ENCODE measurements at places on chromosomes 2 and 18.

DNA sequence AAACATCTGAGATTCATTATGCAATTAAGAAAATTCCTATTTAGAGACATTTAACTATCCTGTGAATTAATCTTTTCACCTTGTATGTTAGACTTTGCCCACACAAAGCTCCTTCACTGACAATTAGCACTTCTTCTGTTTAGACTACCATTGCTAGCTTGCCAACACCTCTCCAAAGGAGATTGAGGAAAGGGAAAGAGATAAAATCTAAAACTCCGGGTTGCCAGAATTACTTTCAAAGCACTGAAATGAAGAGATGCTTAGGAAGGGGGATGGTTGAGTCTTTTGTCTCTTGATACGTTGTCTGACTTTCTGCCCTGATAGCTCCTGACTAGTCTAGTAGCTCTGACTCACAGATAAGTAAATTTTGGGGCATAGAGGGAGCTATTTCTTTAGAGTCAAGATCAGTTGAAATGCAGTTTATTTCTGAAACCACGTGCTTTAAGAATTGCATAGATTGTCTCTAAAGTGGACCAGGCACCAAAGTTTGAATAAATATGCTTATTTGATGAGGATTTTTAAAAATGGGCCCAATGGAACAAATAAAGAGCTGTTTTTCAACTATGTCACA, 74.1 kb upstream of the DSEL start:
- DNase-seq: no peak

- no peak for DNase-seq
Measured at GRCh38 chr2:219334076-219334475, 1.5 kb upstream of the RESP18 start.

- DNase-seq: no peak
Measured at GRCh38 chr2:186540941-186541340, 48.9 kb upstream of the ITGAV start.

GRCh38 chr2:167209784-167210183, 321.5 kb downstream of the XIRP2 start:
- DNase-seq: no peak

GRCh38 chr2:229344151-229344551, 73.1 kb upstream of the PID1 start:
- DNase-seq: no peak

DNA sequence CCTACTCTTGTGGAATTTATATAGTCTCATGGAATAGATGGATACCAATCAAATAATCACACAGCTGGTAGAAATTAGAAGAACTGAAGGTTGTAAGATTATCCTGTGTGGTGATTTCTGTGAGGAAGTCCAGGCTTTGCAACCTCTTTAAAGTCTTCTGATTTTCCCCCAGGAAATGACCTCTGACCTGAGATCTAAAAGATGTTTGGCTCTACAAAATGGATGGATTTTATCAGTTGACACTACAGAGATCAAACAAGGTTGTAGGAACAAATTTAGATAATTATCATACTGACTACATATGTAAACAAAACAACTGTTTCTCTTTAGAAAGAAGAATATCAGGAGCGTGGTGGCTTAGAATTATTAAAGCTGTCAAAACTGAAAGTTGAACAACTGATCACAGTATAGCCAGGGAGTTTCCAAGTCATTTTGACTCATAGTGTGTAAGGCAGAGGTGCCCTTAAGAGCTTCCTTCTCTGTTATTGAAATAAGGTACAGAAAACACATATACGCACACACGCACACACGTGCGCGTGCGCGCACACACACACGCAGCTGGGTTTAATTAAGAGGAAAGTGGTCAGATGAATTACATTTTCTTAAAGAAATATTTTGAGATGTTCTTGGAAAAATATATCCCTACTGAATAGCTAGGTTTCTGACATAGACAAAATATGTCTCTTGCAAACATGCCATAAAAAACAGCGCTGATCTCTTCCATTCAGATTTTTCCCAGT, 35.5 kb upstream of the PELI1 start:
- DNase-seq: no peak

DNA sequence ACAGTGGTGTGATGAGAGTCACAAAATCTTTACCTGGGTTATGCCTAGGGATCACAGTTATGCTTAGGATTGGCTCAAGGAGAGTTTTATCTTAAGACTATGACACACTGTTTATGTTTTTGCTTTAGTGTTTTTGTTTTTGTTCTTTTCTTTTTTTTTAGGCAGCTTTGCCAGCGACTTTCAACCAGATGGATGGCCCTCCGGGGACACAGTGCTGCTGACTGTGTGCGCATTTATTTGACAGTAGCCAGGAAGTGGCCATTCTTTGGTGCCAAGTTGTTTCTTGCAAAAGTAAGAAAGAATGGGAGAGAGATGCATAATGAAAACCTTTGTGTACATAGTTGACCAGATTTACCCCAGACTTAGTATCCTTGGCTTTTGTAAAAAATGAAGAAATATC, 15.1 kb upstream of the DYNC2LI1 start:
- no peak for DNase-seq

DNA sequence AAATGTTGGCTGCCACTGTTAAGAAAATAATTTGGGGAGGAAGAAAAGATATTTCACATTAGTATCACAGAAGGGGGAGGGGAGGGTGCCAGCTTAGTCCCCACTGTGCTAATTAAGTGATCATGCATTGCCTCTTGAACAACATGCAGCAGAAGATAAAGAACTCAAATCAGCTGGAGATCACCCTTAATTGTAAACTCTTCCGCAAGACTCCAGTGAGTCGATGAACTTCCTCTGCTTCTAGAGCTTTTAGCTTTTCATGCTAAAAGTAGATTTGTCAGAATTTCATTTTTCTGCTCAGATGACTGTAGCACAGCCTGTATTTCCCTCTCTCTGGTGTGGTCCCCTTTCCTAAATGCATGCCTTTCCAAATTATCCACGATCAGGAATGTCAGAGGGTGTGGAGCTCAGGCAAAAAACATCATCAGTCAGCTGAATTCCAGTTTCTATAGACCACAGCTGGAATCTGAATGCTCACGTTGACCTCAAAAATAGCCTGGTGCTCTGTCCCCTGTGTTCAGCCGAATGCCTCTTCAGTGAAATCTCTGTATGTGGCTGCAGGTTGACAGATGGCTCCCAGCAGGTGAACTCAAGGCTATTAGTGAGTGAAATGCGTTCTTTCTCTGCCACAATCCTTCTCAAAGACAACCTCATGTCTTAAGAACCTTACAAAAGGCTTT, 156.8 kb upstream of the UNC80 start:
- no peak for DNase-seq

DNA sequence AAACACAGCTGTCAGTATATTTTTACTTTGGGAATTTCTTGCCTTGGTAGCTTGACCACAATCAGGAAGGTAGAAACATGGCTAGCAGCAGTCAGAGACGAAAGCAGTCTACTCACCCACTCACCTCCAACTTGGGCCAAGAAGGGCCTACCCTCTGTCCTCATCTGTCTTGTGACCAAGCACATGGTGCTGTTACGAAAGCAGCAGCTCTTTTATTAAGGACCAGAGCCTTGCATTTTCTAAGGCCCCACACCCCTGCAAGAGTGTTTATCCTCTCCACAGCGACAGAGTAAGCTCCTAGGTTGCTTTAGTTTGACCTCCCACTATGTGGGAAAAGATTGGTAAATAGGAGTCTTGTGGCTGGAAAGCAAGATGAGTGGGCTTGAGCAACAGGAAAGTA, 31.3 kb upstream of the MSTN start:
- no peak for DNase-seq

GRCh38 chr2:16168506-16169264, 228.3 kb downstream of the MYCN start:
- DNase-seq: no peak

DNA sequence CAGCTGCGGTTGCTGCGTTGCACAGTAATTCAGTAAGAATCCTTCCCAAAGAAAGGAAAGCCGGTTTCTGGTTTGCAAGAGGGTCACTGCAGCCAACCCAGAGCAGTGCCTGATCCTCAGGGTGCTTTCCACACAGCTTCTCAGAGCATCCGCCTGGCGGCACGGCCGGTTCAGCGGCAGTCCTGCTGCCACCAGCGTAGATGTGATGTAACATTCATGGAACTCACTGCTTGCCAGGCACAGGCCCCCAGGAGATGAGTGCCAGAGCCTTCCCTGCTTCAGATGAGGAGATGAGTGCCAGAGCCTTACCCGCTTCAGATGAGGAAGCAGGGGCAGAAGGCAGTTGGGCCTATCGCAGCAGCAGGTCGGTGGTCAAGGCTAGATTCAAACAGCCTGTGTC, 230.2 kb downstream of the GBX2 start:
- no peak for DNase-seq

- DNase-seq: no peak
Measured at GRCh38 chr18:76306685-76307292, 188.3 kb downstream of the ZNF516 start.

DNA sequence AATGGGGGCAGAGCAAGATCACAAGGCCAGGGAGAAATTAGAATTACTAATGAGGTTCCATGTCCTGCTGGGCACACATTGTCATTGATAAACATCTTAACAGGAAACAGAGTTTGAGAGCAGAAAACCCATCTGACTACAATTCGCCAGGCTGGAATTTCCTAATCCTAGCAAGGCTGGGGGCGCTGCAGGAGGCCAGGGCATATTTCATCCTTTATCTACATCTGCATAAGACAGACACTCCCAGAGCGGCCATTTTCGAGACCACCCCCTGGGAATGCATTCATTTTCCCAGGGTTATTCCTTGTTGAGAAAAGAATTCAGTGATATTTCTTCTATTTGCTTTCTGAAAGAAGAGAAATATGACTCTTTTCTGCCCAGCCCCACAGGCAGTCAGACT, 152.7 kb downstream of the SUCLG1 start:
- DNase-seq: no peak

DNA sequence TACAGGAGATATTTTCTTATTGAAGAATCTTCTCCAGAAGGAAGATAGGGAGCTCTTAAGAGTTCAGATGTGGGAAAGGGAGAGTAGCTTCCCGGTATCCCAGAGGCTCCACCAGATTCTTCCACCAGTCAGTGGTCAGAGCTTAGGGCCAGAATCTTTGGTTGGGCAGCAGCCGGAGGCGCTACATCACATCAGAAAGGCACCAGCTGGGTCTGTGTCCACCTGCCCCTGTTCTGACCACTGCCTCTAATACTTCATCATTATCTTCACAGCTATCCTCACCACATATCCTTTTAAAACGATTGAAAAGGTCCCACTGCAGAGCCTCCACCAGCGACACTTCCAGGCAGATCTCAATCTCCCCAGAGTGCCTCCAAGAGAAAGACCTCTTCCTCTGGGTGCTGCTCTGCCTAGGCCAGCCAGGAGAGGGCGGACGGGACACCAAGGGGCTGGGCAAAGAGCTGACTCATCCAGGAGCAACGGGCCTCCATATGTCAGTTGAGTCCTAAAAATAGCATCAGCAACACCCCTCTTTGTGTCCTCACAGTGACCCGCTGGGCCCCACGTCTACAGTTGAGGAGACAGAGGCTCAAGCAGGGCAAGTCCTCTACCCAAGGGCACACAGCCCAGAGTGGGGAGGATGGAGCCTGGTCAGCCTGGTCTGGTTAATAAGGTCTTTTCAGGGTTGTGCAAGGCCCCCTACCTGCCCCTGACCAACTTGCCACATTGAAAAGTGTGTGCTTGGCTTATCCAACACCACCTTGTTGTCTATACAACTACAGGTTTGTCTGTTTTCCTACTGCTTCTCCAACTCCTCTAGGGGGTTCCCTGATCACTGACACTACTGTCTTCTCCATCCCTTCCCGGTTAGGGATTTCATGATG, 81.2 kb downstream of the ADD2 start:
- DNase-seq: peak; percentile 44

DNA sequence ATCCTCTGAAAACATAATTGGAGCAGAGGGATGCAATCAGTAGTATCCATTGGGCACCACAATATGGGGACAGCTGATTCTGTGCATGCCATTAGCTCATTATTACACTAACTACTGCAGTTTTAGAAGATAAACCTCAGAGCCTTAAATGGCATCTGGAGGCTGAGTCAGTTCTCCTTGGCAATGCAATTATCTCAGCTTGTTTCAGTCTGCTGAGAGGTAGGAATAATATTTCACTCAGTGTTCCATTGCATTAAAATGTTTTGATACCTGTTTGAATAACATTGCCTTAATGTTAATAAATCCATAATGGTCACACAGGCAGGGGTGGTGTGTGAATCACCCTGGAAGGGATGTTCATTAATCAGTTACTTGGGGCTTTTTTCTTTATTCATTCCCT, 309.6 kb downstream of the LRRTM1 start:
- no peak for DNase-seq

DNA sequence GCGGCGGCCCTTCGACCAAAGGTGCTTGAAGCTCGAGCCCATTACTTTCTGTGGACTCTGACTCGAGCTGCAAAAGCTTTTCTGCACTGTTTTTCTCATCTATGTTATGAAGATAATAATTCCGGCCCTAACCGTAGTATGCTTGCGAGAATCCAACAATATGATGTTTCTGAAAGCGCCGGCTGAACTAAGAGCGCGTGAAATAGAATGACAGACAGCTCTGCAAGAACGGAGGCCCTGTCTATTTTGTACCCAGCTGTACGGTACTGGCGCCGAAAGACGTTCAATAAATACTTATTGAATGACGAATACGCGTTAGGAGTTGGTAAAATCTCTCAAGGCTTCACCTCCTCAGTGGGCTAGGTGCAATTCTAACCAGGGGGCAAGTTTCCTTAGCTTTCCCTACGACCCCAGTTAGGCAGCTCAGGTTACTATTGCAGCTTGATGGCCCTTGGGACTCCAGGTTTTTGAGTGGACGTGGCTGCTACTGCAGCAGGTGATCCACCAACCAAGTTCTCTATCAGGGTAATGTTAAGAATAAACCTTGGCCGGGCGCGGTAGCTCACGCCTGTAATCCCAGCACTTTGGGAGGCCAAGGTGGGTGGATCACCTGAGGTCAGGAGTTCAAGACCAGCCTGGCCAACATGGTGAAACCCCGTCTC, 570 bp downstream of the SCRN3 start:
- DNase-seq: no peak

- no peak for DNase-seq
Measured at GRCh38 chr2:164778723-164779122, 62.9 kb downstream of the COBLL1 start.

DNA sequence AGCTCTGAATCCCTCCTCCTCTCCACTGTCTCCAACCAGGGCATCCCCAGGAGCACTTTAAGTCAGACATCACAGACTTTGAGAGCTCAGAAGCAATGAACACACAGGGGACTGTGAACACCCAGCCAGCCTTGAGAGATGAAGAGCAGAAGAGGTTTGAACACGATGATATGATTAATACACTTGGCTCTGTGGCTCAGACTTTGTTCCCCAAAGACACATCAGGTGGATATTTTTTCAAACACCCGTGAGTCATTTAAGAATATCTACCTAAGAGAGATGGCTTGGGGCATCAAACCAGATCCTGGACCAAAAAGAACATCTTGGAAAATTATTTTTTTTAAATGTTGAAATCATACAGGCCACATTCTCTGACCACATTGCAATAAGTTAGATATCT, 134.9 kb upstream of the OTOS start:
- DNase-seq: no peak

GRCh38 chr18:6311456-6312215, 103.1 kb downstream of the L3MBTL4 start:
- no peak for DNase-seq

- no peak for DNase-seq
Measured at GRCh38 chr2:49807689-49808088, 653.4 kb upstream of the FSHR start.

GRCh38 chr2:68853915-68854314, 17.3 kb downstream of the BMP10 start:
- no peak for DNase-seq

- DNase-seq: no peak
Measured at GRCh38 chr2:128635361-128635900, 316.8 kb upstream of the HS6ST1 start.

- DNase-seq: no peak
Measured at GRCh38 chr2:100831831-100832230, 11.9 kb downstream of the NPAS2 start.

- no peak for DNase-seq
Measured at GRCh38 chr2:79513711-79514110, 860 bp downstream of the CTNNA2 start.

Measured in stimulated activated CD4-positive, alpha-beta T cell treated with anti-CD3 and anti-CD28 coated beads, Interleukin-1b, Interleukin-23, amount 100 ng/mL, for 48 hours (primary cell).